ENCODE measurements at places on chromosomes 7 and 10.

DNA sequence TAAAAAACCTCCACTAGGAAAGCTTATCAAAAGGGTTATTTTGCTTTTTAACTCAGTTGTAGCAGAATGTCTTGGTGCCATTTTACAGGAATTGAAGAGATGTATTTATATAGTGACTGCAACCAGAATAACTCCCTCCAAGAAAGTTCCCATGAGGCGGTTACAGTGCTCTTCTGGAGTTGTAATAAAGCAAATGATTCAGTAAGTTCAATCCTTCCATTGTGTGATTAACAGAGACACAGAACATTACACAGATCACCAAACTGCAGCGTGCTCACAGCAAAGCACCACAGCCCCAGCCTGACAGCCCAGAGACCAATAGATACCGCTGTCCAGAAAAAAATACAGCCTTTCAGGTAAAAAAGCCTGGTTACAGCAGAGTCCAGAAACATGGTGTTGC, 21.9 kb upstream of the CABCOCO1 start:
- no peak for DNase-seq

- DNase-seq: no peak
Measured at GRCh38 chr7:84207025-84207424, 12.4 kb upstream of the SEMA3A start.

DNA sequence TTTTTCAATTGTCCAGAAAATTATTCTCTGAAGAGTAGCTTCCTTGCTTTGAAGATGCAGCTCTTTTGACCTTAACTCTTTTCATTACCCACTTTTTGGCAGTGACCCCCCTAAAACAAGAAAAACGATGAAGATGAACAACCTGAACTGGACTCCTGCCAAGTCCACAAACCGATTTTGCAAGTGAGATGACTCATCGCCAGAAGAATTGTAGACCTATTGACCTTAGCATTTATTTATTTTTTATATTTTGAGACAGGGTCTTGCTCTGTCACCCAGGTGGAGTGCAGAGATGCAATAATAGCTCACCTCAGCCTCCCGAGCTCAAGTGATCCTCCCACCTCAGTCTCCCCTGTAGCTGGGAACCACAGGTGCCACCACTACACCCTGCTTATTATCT, 859.2 kb downstream of the GATA3 start:
- DNase-seq: no peak

DNA sequence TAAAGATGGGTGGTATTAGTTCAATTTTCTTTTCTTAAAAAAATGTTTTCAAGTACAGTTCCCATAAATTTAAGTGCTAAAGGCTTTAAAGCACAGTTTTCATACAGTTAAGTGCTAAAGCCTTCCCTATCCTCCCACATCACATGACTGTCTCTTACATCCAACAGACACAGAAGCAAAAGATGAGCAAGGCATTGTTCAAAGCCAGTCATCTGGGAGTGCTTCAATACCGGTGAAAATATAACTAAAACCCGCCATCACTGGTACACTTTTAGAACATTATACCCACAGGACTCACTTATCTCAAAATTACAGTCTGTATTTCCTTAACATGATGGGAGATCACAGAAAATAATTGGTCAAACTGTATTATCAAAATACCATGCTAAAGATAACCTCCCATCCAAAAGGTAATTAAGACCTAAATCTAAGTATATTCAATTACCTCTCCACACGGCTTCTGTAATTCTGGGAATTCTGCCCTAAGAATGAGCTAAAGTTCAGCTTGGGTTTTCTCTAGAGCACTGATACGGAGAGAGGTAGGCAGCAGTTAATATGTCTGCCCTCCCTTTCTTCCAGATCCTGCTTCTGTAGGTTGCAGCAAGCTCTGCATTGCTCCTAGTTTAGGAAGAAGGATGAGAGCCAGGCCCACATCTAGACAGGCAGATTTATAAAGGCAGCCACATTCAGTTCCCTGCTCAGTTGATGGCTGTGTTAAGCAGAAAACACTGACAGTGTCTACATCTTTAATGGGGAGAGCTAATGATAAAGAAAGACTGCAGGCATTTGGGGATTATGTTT, 474.8 kb upstream of the PFKP start:
- DNase-seq: no peak

- DNase-seq: no peak
Measured at GRCh38 chr7:151883857-151884256, 6.9 kb upstream of the PRKAG2 start.

GRCh38 chr7:28199021-28199510, 18.5 kb upstream of the JAZF1 start:
- no peak for DNase-seq

DNA sequence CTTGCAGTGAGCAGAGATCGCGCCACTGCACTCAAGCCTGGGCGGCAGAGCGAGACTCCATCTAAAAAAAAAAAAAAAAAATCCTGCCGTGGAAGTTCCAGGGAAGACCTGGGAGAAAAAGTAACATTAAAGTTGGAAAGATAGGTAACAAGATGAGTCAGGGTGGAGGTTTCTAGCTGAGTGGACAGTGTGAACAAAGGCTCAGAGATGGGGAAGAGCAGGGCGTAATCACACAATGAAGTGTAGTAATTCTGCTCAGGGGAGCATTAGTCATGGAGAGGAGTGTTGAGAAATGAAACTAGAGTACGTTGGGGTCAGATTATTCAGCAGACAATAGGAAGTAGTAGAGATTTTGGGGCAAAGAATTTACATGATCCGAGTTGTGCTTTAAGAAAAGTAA, 21.6 kb upstream of the WASL start:
- no peak for DNase-seq

DNA sequence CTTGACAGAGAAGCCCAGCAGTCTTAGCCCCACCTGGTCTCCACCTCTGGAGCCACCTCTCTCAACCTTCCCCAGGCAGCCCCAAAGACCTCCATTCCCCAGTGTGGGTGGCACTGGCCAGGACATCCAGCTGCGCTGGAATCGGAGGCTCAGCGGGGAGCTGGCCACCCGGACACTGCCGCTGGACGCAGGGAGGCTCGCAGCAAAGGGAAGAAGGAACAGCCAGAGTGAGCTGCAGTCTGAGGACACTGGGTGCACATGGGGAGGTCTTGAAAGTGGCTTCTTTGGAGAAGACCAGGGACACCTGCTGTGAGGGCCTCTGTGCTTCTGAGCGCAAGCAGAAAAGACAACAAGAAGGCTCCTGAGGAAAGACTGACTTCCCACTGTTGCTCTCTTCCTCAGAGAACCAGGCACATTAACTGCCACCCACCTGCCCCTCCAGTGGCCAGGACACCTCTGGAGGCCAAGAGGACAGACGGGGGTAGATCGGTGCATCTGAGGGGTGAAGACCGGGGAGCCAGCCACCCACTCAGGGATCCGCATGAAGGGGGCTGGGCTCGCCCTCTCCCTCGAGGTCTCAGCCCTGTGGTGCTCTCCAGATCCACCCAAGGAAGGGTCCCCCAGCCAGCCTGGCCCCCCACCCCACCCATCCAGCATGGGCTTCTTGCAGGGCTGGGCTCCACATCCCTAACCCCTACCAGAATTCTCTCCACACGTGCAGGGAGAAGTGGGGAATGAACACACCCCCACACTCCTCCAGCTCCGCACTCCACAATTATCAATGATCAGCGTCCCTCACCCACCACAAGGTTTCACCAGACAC, 1.8 kb downstream of the CAMK2B start:
- DNase-seq: no peak

- no peak for DNase-seq
Measured at GRCh38 chr10:62805231-62806099, 945 bp downstream of the ADO start.

- no peak for DNase-seq
Measured at GRCh38 chr7:37421861-37422500, 26.7 kb downstream of the ELMO1 start.

DNA sequence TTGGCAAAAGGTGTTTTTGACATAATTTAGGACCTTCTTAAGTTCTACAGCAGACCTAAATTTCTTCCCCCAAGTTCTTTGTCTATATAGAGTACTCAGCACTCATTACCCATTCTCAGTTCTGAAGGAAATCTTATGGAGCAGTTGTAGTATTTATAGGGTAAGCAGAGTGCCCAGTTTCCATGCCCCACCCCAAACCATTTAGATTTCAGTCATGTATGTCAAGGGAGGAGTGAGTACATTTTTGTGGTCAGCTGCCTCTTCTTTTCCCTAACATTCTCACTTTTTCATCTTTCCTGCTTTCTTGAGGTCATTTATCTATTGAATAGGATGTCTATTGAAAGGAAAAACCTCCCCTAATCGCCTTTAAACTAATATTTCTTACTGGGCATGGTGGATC, 83.3 kb downstream of the KAT6B start:
- DNase-seq: no peak

- no peak for DNase-seq
Measured at GRCh38 chr7:48811071-48811470, 113.3 kb upstream of the CDC14C start.

GRCh38 chr10:3668276-3668965, 116.6 kb downstream of the KLF6 start:
- DNase-seq: no peak

GRCh38 chr10:114174695-114175188, 739 bp upstream of the CCDC186 start:
- DNase-seq: peak; percentile 24

DNA sequence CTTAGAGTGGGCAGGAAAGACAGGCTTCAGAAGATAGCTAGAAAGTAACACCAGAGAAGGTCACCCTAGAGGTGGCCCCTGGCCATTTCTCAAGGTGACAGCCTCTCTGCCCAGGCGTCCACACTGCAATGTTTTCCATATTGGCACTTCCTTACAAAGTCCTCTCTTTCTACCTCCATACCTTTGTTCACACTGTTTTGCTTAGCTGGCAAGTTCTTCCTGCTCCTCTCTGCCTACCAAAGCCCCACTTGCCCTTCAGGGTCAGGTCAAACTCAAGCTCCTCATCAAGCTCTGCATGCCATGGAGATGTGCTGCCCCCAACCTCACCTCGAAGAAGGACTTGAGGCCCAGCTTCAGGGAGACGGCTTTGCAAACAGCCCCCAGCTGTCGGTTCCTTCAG, 190.9 kb downstream of the KCNMA1 start:
- no peak for DNase-seq

GRCh38 chr10:126669168-126669567, 1.3 kb downstream of the C10orf90 start:
- DNase-seq: no peak

GRCh38 chr7:141325275-141325674, 225.9 kb upstream of the AGK start:
- no peak for DNase-seq

DNA sequence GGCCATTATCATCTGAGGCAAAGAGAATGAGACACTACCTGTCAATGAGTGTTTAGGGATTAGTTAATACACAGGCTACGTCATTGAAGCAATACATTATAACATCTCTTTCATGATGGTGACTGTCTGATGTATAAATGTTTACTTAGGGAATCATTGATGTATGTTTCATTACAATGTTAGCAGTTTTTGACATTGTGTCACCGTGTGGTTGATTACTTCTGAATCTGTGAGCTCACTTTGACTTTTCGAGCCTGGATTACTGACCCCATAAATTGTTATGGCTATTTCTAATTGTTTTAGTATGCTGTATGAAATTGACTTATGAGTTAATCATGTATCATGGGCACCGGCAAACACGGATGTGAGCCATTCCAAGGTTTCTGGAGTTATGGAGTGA, 494.0 kb downstream of the MAGI2 start:
- no peak for DNase-seq

DNA sequence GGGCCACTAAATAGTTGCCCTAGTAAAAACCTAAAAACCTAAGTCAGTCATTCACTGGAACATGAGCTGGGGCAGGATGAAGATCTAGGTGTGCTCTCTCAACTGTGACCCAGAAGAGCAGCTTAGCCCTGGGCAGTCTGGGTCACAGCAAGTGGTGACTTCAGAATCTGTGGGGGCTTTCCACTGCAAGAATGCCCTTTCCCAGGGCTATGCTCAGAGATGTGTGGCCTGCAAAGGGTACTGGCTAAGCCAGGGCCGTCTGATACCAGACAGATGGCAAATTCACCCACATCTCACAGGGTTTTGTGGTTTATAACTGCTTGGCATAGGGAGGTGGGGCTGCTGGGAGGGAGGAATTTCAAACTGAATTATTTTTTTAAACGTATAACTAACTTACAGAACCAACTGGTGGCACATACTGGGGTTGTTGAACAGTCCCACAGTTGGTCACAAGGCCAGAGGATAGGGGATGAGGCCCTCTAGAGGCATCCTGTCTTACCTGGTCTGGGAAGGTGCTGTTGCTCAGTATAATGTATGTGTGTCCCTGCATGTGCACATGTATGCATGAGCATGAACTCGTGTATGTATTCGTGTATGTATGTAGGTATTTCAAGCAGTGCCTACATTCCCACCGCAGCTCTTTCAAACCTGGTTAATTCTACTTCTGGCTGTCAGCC, 63.2 kb downstream of the PRPF18 start:
- no peak for DNase-seq

DNA sequence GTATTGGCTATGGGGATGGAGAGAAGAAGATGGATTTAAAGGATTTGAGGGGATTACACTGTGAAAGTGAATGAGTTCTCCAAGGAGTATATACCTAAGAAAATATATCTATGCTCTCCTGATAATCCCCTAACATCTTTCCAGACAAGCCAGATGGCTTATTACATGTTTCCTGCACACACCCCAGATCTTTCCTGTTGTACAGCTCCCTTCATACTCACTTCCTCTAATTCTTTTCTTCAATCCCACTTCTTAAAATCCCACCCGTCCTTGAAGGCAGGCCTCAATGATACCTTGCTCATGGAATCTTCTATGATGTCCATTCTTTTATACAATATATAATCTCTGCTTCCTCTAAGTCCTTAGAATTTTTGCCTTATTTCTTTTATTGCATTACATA, 317.2 kb upstream of the DGKB start:
- no peak for DNase-seq

DNA sequence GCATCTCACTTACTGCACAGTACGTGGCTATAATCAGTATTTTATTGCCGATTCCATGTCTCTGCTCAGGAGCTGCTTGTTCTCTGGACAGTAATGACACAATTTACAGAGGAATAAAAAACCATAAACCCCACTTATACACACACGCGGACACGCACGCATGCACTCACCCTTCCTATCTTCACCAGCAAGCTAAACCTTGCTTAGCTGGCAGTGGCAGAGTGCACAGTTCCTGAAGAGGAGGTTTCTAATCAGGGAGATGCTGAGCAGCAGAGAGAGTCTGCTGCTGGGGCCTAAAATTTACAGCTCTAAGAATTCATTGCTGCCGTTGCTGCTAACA, 66.3 kb downstream of the SND1 start:
- no peak for DNase-seq

DNA sequence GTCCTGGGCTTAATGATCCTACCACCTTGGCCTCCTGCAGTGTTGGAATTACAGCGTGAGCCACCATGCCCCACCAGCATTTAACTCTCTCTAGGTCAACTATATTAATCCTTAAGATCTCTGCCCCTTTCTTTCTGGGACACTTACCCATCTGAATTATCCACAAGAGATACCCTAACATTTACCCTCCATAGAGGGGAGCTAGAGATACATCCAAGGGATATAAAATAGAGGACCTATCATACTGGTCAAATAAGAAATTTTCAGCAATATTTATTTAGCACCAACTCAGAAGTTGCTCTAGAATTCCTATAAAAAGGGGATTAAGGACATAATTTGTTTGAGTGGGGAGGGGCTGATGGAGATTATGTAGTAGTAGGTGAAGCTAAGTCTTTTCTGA, 96.5 kb downstream of the OTUD1 start:
- no peak for DNase-seq

All from stimulated activated CD8-positive, alpha-beta memory T cell treated with anti-CD3 and anti-CD28 coated beads, Interleukin-15, amount 100 ng/mL, for 4 hours (primary cell).